ENCODE measurements at places on chromosomes 2 and 18.

DNA sequence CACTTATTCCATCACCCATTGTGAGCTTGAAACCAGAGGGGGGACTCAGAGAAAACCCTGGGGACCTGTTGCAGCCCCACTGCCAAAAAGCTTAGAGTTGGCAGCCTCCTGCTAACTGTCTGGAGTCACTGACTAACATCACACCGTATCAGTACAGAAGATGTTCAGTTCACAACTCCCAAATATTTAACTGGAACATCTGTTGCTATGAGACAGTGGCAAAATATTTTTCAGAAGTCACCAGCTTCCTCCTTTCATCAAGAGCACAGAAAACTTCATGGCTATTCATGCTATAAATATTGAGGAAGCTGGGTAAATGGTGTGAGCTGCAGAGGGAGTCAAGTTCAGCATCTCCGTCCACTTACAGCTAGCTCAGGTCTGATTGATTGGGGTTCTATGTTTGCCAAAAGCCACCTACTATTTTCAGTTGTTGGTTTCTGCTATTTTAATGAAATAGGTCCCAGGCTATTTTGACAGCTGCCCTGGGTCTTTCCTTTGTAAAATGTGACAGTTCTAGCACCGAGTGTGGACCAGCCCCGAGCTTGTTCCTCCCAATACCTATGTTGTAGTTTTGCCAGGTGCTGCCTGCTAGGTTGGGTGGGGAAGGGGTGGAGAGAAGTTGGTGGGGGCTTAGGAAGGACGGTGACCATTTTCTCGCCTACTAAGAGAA, 9.8 kb downstream of the TUBB6 start:
- no peak for DNase-seq

DNA sequence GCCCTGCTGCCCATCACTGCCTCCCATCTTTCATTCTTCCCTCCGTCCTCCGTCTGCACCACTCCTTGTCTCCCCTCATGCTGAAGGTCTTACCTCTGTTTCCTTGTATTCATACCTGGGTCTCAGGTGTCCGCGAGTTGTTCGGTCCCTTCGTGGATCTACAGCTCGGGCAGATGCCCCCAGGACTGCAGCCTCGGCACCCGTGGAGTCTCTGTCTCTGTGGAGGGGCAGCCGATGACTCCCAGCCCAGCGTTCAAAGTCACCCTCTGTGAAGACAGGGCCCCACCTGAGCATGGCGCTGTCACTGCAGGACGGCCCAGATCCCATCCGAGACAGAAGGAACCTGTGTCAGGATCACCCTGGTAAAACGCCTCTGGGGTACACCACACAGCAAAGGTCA, 480.0 kb upstream of the SALL3 start:
- DNase-seq: no peak

DNA sequence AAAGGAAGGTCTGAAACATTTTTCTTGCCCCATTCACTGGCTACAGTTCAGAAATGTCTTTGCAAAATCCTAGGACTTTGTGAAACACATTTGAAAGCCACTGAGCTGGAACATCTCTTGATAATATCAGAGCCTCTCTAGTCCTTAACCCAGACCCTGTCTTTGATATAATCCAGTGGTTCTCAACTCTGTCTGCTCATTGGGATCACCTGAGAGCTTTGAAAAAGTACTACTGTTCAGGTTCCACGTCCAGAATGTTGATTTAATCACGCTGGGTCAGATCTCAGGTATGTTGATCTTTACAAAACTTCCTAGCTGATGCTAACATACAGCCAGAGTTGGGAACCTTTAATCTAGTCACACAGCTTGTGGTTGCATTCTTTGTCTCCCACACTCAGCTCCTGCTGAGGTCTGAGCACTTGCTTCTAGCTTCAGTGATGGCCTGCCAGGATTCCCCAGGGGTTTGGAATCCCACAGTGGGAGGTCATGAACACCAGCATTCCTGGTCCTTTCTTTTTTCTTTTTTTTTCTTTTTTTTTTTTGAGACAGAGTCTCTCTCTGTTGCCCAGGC, 262.7 kb downstream of the SETBP1 start:
- DNase-seq: no peak

DNA sequence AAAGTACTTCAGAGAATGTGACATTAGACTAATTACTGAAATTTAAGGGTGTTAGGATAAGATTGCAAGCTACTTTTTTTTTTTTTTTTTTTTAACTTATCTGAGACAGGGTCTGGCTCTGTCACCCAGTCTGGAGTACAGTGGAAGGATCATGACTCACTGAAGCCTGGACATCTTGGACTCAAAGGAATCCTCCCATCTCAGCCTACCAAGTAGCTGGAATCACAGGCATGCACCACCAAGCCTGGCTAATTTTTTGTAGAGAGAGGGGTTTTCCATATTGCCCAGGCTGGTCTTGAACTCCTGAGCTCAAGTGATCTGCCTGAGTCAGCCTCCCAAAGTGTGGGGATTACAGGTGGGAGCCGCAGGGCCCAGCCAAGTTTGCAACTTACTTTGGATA, 1246.0 kb upstream of the ZEB2 start:
- DNase-seq: no peak

- no peak for DNase-seq
Observed at GRCh38 chr2:41871080-41871479, 176.7 kb upstream of the PKDCC start.

GRCh38 chr2:9228781-9229469, 22.3 kb downstream of the ASAP2 start:
- DNase-seq: no peak

GRCh38 chr2:204655101-204655500, 109.8 kb downstream of the PARD3B start:
- DNase-seq: no peak

GRCh38 chr2:176679061-176679669, 409.9 kb downstream of the MTX2 start:
- DNase-seq: no peak

GRCh38 chr2:74902281-74902860, 56.1 kb upstream of the POLE4 start:
- DNase-seq: no peak

- no peak for DNase-seq
Observed at GRCh38 chr2:198857246-198857645, 600.5 kb downstream of the SATB2 start.

DNA sequence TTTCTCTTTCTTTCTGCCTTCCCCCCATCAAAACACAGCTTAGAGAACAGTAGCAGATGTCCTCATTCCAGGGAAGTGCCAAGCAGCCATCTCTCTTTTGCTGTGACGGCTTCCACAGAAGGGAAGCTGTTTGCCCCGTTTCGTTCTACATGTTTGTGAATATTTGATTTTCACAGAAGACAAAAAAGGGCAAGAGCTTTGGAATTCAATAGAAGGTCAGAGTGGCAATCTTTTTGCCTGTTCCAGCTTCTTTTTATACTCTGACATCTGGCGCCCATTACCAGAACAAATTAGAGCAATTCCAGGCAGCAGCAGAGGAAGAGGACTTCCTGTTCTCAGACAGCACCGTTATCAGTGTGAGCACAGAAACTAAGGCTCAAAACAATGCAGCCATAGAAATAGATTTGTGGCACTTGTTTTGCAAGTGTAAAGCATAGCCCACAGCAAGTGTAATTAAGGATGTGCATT, 79.0 kb upstream of the CDH19 start:
- DNase-seq: no peak

- no peak for DNase-seq
Observed at GRCh38 chr2:183259921-183260320, 135.7 kb downstream of the NUP35 start.

DNA sequence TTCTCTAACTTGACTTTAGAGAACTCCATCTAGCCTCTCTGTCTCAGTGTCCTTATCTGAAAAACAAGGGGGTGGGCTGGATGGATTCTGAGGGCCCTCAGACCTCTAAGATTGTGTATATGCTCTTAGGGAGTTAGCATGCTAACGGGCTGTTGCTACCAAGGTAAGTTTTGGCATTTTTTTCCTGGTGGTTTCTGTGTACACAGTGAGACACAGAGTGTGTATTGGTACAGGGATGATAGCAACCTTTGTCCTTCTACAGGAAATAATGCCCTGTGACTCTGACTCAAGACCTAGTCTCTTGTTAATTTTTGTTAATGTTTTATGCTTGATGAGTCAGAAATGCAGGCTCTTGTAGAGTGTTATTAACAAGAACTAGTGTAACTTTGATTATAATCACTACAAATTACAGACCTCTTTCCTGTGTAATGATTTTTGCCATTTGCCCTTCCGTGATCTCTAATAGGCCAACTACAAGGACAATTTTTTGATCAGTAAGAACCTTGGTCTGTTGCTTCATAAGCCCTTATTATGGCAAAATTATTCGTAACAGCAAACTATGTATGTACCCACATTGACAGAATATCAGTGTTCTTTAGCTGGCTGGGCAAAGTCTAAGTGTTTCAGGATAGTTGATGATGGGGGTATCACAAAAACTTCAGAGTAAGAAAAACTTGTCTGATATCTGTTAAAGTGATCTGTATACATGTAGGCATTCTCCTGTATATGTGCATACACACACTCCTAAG, 89.7 kb downstream of the SPTBN1 start:
- DNase-seq: no peak

GRCh38 chr18:48002933-48003365, 72.5 kb upstream of the SMAD2 start:
- DNase-seq: no peak

GRCh38 chr18:74115046-74115445, 32.6 kb downstream of the FBXO15 start:
- DNase-seq: no peak
